ENCODE measurements at places on chromosomes 1 and 21. TPM values are rescaled to one million over a fixed set of nuclear protein-coding genes. Genes with fewer than 3 reads are reported as not detected.
A peak's percentile ranks its signal among the peaks of the same experiment; 100 is the strongest.

RGS13 gene
- total RNA-seq: not detected

LYPD8 gene
- not detected for total RNA-seq

PTPRC gene
- 5.4 TPM for total RNA-seq

FNDC5 gene
- total RNA-seq: 5.4 TPM

GRCh38 chr1:221626041-221626440, 115.8 kb downstream of the DUSP10 start:
- DNase-seq: no peak

DNA sequence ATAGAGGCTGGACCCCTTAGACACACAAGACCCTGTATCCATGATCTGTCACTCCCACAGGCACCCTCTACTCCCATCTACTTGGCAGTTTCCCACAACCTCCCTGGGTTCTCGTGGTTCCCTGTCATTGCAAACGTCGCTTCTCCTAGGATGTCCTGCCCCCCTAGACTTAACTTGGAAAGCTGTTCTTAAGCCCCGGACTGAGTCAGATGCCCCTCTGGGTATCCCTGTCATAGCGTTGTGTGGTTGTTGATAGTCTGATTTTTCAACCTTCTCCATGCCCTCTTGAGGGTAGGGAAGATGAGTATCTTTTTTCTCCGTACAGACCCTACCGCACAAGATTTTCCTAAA, 11.8 kb downstream of the RCC1 start:
- no peak for DNase-seq

DNA sequence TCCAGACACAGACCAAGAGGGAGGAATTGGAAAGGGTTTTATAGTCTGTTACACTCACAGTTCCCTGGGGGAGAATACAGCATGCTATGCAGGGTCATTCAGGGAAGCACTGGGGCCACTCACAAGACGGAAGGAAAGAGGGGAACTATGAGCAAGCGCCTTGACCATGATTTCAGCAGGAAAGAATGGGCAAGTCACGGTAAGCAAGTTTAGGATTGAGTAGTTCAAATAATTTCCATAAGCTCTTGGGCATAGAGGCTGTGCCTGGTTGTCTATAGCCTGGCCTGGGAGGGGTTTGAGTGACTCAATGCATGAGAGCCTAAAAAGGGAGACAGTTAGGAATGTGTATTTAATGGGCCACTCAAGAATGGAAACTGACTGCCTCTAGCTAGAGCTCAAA, 176.7 kb downstream of the TTLL7 start:
- DNase-seq: no peak

- DNase-seq: no peak
These were observed 11.9 kb upstream of the CLDN8 start for GRCh38 chr21:30227633-30228404.

DNA sequence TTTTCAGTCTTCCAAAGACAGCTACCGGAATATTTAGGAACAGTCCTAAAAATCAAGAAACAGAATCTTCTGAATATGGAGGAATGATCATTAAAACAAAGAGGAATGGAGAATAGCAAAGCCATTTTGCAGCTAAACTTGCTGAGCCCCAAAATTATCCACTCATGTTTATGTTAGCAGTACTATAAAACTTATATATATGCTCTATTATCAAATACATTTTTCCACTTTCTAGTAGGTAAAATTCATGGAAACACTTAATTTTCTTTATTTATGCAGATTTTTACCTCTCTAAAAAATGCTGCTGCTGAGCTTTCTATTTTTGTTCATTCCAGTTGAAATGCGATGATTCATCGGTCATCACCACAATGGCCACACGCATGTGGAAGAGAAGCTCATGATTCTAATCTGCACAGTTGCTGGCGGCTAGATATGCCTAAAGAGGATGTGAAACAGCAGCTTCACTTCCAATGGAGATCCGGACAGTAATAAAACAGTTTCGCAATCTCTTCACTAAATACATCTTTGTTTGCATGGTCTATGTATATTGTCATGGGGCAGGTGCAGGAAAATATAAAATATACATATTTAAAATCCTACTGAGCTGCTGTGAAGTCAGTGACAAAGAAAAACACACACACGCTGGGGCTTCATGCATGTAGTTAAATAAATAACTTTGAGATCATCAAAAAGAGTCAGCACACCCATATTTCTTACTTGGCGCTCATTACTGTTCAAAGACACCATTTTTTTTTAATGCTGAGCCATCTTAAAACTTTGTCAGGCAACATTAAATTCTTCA, 292.2 kb downstream of the SMYD3 start:
- DNase-seq: no peak

DNA sequence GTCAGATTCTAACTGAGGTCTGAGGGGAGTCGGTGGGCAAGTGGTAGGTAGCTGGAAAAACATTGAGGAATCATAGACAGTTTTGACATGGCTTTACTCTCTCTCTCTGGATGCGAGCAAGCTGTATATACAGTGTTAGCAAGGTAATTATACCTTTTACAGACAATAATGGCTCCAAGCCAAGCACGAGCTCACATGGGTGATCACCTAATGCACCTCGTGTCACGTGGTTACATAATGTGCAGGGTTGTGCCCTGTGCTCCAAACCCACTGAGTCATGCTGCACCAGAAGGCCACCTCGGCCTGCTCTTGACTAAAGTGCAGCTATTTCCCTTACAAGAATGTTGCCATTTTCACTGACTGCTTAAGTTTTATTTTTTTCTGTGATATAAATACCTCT, 7.6 kb upstream of the CLCA2 start:
- no peak for DNase-seq

DNA sequence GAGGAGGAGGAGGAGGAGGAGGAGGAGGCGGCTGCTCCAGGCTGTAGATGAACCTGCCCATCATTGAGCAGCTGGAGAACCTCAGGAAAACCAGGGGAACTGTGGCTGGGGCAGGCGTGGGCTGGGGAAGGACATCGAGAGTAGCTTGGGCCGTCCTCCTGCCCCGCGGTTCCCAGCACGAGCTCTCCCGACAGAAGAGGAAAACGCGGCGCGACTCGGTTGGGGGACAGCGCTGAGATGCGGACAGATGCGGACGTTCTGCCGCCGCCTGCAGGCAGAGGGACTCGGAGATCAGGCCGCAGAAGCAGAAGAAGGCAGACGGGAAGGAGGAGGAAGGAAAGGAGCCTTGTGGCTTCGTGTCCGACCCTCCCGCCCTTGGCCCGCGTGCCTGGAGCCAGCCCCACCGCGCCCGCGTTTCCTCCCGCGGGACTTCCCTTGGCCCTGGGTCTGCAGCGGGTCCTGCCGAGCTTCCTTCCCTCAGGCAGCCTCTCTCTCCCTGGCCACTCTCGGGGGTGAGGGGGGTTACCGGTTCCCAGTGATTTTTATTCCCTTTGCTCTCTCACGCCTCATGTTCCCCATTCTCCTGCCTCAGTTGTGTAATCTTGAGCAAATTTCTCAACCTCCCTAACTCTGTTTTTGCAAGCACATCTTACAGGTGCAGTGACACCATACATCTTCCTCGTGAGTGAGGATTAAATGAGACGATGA, 1.7 kb upstream of the TNFRSF9 start:
- DNase-seq: peak; percentile 58

DNA sequence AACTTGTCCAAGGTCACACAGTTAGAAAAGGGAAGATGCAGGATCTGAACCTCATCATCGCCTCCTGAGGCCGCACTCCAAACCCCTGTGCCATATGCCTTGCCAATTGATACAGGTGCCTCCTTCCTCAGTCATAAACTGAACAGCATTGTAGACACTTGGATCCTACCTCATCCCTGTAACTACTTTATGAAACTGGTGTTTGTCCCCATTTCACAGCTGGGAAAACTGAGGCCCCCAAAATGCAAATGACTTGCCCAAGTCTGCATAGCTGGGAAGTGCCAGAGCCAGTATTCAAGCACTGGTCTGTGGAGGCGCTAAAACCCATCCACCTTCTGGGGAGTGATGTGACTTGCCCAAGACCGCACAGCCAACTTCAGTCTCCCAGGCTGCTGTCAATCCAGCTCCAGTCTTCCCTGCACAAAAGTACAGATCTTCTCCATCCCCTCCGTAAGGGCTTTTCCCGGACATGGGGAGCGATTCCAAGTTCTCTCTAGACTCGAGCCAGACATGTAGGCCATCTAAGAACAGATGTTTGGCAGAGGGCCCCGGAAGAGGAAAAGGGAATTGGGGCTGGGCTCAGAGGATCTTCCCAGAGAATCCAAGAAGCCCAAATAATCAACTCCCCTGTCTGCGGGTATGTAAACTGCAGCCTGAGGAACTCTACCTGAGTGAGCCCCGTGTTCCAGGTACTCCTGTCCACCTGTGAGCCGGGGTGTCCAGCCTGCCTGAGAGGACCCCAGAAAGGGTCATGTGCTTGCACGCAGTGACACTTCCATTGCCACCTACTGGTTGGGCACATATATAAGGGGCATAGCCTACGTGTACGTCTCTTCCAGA, 60.5 kb downstream of the SYT2 start:
- no peak for DNase-seq

All from left lobe of liver (tissue), 2 donors.